ENCODE measurements at places on chromosomes 2 and 18.

DNA sequence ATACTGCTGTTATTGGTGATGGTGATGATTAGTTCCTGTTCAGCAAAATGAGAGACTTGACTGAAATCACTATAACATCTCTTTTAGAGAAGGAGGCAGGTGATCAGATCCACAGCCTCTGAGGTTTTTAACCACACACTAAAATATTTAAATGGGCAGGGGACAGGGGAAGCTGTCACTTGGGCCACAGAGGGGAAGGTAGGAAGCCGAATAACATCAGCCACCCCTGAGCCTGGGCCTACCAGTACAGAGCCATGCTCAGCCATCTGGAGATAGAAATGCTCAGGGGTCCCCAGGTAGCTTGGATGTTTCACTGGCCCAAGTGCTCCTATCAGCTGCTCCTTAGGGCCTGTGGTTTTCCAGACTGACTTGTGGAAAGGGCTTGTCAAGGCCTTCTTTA lies 122.3 kb downstream of the MRO start:
- no peak overlapping the region for H3K4me3 ChIP-seq
- no peaks in the 10 kb centered on the region for H3K36me3 ChIP-seq
- no peak for DNase-seq
- no peaks in the 10 kb centered on the region for H3K4me1 ChIP-seq

GRCh38 chr2:164852086-164852485 lies 10.5 kb upstream of the COBLL1 start:
- H3K4me1 ChIP-seq, result no peaks in the 10 kb centered on the region
- no peaks in the 10 kb centered on the region for H3K36me3 ChIP-seq
- no peak for DNase-seq
- H3K27me3 ChIP-seq, result no peaks in the 10 kb centered on the region
- H3K4me3 ChIP-seq, result no peak overlapping the region
- no peak overlapping the region for H3K27ac ChIP-seq

GRCh38 chr18:58501066-58501896 lies 127.6 kb downstream of the ALPK2 start:
- H3K36me3 ChIP-seq, result no peaks in the 10 kb centered on the region
- no peak for DNase-seq
- no peak overlapping the region for H3K4me3 ChIP-seq
- peaks cover 20% of the 10 kb centered on the region for H3K4me1 ChIP-seq
- H3K27me3 ChIP-seq, result peaks cover 3% of the 10 kb centered on the region

GRCh38 chr2:240960309-240960970 lies 38.0 kb upstream of the SNED1 start:
- DNase-seq, result no peak
- no peaks in the 10 kb centered on the region for H3K36me3 ChIP-seq
- H3K27me3 ChIP-seq, result no peaks in the 10 kb centered on the region
- no peak overlapping the region for H3K4me3 ChIP-seq
- H3K27ac ChIP-seq, result no peak overlapping the region

GRCh38 chr2:20625491-20626391 lies 25.2 kb downstream of the HS1BP3 start:
- H3K27me3 ChIP-seq, result no peaks in the 10 kb centered on the region
- no peak for DNase-seq
- no peak overlapping the region for H3K27ac ChIP-seq
- H3K36me3 ChIP-seq, result peaks cover 36% of the 10 kb centered on the region
- no peak overlapping the region for H3K4me3 ChIP-seq

DNA sequence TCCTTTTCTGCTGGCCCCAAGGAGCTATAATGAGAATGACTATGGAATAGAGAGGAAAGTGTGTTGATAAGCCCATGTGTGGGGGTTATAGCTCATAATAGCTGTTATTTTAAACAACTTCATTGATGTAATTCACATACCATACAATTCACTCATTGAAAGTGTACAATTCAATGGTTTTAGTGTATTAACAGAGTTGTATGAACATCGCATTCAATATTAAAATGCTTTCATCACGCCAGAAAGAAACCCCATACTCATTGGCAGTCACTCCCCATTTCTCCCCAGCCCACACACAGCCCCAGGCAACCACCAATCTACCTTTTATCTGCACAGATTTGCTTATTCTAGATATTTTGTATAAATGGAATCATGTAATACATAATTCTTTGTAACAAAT lies 139.6 kb upstream of the CYP1B1 start:
- peaks cover 16% of the 10 kb centered on the region for H3K27me3 ChIP-seq
- no peaks in the 10 kb centered on the region for H3K36me3 ChIP-seq
- H3K4me3 ChIP-seq, result no peak overlapping the region
- DNase-seq, result no peak
- H3K27ac ChIP-seq, result no peak overlapping the region
- peaks cover 13% of the 10 kb centered on the region for H3K4me1 ChIP-seq

- no peak for DNase-seq
- no peaks in the 10 kb centered on the region for H3K27me3 ChIP-seq
- peaks cover 18% of the 10 kb centered on the region for H3K4me1 ChIP-seq
- H3K27ac ChIP-seq, result no peak overlapping the region
- H3K4me3 ChIP-seq, result no peak overlapping the region
Observed at GRCh38 chr2:11330457-11331142, 13.8 kb downstream of the ROCK2 start.

DNA sequence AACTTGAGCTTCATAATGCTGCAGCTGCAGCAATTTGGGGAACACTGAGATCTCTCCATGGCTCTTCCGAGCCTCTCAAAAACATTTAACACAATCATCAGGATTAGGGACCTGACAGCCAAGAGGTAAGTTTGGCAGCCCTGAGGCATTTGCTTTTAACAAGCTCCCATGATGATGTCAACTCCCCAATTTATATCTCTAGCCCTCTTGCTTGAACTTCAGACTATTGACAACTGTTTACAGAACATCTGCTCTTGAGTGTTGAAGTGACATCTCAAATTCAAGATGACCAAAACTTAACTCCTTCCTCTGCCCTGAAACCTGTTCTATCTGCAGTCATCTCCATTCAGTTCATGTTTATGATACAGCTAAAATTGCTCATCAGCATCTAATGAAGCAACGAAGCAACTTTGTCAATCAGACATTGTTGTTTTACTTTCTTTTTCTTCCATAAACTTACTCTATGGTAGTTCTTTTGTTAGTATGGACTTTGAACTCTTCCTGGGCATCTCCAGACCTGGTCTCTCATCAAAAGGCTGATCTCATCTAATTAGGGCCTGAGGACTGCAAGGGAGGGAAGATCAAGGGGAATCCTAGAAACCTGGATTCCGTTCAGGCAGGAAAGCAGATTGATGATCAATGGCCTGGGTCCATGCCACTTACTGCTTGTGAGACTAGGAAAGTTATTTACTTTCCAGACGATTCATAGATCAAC lies 48.1 kb downstream of the SEMA4F start:
- H3K4me1 ChIP-seq, result no peaks in the 10 kb centered on the region
- no peak overlapping the region for H3K27ac ChIP-seq
- H3K27me3 ChIP-seq, result no peaks in the 10 kb centered on the region
- H3K36me3 ChIP-seq, result no peaks in the 10 kb centered on the region

DNA sequence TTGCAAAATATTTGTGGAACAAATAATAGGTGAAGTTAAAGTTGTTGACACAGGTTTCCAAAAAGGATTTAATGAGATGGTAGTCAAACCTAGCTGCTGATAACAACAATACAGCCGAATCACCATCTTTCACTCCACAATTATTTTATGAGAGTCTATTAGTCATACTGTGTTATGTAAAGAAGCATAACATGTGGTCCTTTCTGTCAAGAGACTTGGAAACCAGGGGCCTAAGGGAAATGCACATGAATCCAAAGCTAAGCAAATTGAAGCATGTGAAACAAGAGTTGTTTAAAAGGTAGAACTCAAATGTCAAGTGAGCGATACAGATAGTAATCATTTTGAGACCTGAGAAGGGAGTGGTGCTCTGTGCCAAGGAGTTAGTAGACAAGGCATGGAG lies 16.0 kb downstream of the CD28 start:
- no peaks in the 10 kb centered on the region for H3K27me3 ChIP-seq
- H3K4me1 ChIP-seq, result peaks cover 89% of the 10 kb centered on the region
- peak overlapping the region; percentile 92 for H3K27ac ChIP-seq
- peak overlapping the region; percentile 30 for H3K4me3 ChIP-seq
- DNase-seq, result no peak

GRCh38 chr2:153668923-153669322 lies 190.4 kb upstream of the RPRM start:
- no peak overlapping the region for H3K4me3 ChIP-seq
- no peak overlapping the region for H3K27ac ChIP-seq
- DNase-seq, result no peak

DNA sequence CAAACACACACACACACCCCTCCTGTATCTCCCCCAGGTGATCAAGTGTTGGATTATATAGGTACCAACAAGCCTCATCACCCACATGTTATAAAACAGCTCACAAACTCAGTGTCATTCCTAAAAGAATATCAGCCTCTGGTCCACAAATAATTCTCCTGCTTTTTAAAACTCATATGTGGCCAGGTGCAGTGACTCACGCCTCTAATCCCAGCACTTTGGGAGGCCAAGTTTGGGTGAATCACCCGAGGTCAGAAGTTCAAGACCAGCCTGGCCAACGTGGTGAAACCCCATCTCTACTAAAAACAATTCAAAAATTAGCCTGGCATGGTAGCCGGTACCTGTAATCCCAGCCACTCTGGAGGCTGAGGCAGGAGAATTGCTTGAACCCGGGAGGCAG lies 87.8 kb downstream of the LRATD1 start:
- no peaks in the 10 kb centered on the region for H3K4me1 ChIP-seq
- no peak overlapping the region for H3K27ac ChIP-seq
- H3K36me3 ChIP-seq, result no peaks in the 10 kb centered on the region
- H3K27me3 ChIP-seq, result no peaks in the 10 kb centered on the region

- no peak overlapping the region for H3K27ac ChIP-seq
- no peak for DNase-seq
- H3K27me3 ChIP-seq, result no peaks in the 10 kb centered on the region
Observed at GRCh38 chr2:163466331-163467250, 269.2 kb downstream of the FIGN start.

DNA sequence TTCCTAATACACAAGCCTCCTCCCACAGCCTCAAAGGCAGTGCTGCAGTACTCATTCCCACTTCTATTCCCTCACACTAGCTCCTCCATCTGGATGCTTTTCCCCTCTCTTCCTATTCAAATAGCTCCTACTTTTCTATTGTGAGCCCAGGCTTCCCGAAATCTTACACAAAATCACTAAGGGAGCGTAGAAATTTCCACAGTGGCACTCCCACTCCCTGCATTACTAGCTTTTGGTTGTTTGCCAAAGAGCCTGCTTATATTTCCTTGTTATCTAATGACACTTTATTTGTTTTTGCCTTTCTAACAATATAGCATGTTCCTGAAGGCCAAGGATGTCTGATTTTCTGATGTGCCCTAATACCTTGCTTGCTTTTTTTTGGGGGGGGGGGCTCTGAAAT lies 10.9 kb downstream of the EPAS1 start:
- no peak overlapping the region for H3K27ac ChIP-seq
- H3K36me3 ChIP-seq, result no peaks in the 10 kb centered on the region
- H3K27me3 ChIP-seq, result peaks cover 16% of the 10 kb centered on the region
- DNase-seq, result no peak
- peaks cover 31% of the 10 kb centered on the region for H3K4me1 ChIP-seq

- peaks cover 3% of the 10 kb centered on the region for H3K36me3 ChIP-seq
- H3K4me3 ChIP-seq, result no peak overlapping the region
- DNase-seq, result no peak
- H3K4me1 ChIP-seq, result peaks cover 30% of the 10 kb centered on the region
- no peak overlapping the region for H3K27ac ChIP-seq
Observed at GRCh38 chr2:238381341-238382115, 45.2 kb upstream of the ASB1 start.

GRCh38 chr18:44996261-44996660 lies 315.6 kb downstream of the SETBP1 start:
- DNase-seq, result no peak
- no peaks in the 10 kb centered on the region for H3K4me1 ChIP-seq
- H3K36me3 ChIP-seq, result no peaks in the 10 kb centered on the region
- H3K27ac ChIP-seq, result no peak overlapping the region
- no peak overlapping the region for H3K4me3 ChIP-seq
- H3K27me3 ChIP-seq, result no peaks in the 10 kb centered on the region

- no peak for DNase-seq
- H3K36me3 ChIP-seq, result no peaks in the 10 kb centered on the region
Observed at GRCh38 chr18:50871846-50872245, 7.1 kb upstream of the ME2 start.

DNA sequence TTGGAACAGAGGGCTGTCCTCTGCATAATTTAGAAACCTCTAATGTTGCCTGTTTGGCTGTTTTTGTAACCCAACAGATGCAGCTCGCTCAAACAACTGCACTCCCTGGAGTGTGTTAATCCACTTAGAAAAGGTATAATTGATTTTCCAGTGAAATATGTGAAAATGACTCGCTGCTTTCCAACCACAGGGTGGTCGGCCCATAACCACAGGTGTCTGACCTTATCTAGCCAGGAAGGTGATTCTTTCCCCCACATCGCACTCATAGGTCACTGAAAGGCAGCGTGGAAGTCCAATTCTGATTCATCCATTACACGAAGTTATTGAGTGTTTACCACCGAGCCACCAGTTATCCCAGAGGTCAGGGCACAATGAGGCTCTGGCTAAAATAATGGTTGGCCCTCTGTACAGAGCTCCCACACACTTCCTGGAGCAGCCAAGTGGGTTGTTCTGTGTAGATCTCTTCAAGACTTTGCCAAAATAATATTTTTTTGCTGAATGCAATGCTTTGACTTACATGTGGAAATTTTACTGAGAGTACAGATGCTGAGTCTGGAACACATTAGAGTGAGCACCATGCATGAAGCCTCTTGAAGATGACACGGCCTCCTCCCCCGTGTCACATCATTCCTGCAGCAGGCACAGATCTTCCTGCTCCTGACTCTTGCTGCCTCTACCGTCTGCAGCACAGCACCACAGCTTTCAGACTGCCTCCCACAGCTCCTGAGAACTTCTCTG lies 396.2 kb downstream of the ZNF516 start:
- no peak for DNase-seq
- no peak overlapping the region for H3K4me3 ChIP-seq
- H3K36me3 ChIP-seq, result no peaks in the 10 kb centered on the region
- H3K4me1 ChIP-seq, result peaks cover 5% of the 10 kb centered on the region
- peaks cover 21% of the 10 kb centered on the region for H3K27me3 ChIP-seq

- H3K27ac ChIP-seq, result no peak overlapping the region
- no peak overlapping the region for H3K4me3 ChIP-seq
- peaks cover 62% of the 10 kb centered on the region for H3K36me3 ChIP-seq
- no peak for DNase-seq
- no peaks in the 10 kb centered on the region for H3K27me3 ChIP-seq
Observed at GRCh38 chr2:239098288-239098970, 250.5 kb downstream of the TWIST2 start.

GRCh38 chr2:226362980-226363379 lies 436.6 kb downstream of the IRS1 start:
- H3K27me3 ChIP-seq, result peaks cover 21% of the 10 kb centered on the region
- no peak overlapping the region for H3K4me3 ChIP-seq
- H3K4me1 ChIP-seq, result no peaks in the 10 kb centered on the region
- DNase-seq, result no peak
- H3K27ac ChIP-seq, result no peak overlapping the region

- peaks cover 11% of the 10 kb centered on the region for H3K4me1 ChIP-seq
- peaks cover 4% of the 10 kb centered on the region for H3K27me3 ChIP-seq
- DNase-seq, result no peak
- no peak overlapping the region for H3K27ac ChIP-seq
- H3K4me3 ChIP-seq, result no peak overlapping the region
- no peaks in the 10 kb centered on the region for H3K36me3 ChIP-seq
Observed at GRCh38 chr2:96436961-96437360, 68.2 kb downstream of the NEURL3 start.

- no peak for DNase-seq
- H3K36me3 ChIP-seq, result no peaks in the 10 kb centered on the region
- H3K4me1 ChIP-seq, result peaks cover 6% of the 10 kb centered on the region
- peaks cover 31% of the 10 kb centered on the region for H3K27me3 ChIP-seq
- no peak overlapping the region for H3K4me3 ChIP-seq
Observed at GRCh38 chr2:120699292-120699691, 36.4 kb upstream of the GLI2 start.

GRCh38 chr2:237109421-237109934 lies 23.8 kb downstream of the COPS8 start:
- H3K27ac ChIP-seq, result no peak overlapping the region
- H3K27me3 ChIP-seq, result no peaks in the 10 kb centered on the region
- no peak for DNase-seq
- no peaks in the 10 kb centered on the region for H3K4me1 ChIP-seq
